Stimulated activated CD4-positive, alpha-beta T cell treated with anti-CD3 and anti-CD28 coated beads, Interleukin-12 subunit alpha, Interleukin-12 subunit beta, amount 100 ng/mL, for 48 hours (primary cell): ENCODE measurements at places on chromosomes 7 and 10.

GRCh38 chr10:6200734-6201515 is 1.8 kb upstream of the PFKFB3 start:
- DNase-seq = peak; percentile 21

GRCh38 chr10:119219871-119220270 is 12.5 kb downstream of the GRK5 start:
- no peak for DNase-seq

GRCh38 chr10:131354380-131354779 is 42.9 kb upstream of the TCERG1L start:
- DNase-seq = no peak

DNA sequence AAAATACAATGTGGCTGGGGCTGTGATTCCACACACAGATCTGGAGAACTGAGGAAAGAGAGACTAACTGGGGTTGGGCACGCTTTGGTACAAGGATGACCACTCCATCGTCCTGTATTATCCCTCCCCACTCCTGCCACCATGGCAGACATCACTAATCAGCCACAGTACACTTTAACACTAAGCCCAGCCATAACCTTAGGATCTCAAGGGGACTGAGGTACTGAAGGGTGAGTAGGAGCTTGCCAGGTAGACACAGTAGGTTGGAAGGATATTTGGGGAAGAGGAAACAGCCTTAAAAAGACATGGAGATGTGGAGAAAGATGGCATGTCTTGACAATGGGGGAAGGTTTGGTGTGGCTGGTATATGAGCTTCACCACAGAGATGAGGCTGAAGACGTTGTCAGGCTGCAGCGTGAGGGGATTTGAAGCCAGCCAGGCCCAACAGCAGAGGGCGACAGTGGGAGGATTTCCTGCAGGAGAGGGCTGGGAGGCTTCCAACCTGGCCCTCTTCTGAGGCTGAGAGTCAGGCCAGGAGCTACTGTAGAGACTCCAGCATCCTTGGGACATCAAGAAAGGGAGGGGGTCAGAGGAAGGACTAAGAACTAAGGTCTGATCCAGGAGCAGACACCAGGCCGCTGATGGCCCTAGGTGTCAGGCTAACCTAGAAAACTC is 58.6 kb upstream of the COL13A1 start:
- DNase-seq = no peak

DNA sequence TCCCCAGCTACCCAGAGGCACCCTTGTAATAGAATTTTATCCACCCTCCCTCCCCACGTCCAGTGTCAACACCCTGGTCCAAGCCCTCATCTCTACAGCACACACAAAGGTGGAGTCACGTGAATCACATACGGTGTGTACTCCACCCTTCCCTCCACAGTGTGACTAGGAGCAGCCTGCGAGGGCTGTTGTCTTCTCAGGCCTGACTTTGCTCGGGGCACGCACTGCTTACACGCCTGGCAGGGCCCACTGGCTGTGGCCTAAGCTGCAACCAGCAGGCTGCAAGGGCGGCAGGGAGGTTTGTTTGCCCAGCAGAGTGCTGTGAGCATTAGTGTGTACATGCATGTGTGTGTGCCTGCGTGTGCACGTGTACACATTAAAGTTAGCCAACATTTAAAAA is 93.7 kb downstream of the COBL start:
- DNase-seq = no peak

DNA sequence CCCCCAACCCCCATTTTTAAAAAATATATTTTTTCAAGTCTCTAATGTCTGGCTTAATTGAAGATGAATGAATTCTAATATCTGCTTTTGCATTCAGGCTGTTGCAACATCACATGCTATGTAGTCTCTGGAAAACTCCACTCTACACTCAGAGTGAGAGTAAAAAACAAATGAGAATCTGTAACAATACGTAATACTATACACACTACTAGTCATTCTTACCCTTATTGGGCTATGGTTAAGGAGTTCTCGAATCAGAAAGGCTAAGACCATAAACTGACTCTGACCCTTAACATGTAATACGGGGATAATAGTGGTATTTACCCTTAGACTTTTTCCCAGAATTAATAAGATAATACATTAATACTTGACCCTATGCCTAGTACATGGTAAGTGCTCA is 42.9 kb upstream of the TMEM168 start:
- DNase-seq = no peak

- no peak for DNase-seq
These were observed 51.5 kb downstream of the RSU1 start for GRCh38 chr10:16765509-16766375.

DNA sequence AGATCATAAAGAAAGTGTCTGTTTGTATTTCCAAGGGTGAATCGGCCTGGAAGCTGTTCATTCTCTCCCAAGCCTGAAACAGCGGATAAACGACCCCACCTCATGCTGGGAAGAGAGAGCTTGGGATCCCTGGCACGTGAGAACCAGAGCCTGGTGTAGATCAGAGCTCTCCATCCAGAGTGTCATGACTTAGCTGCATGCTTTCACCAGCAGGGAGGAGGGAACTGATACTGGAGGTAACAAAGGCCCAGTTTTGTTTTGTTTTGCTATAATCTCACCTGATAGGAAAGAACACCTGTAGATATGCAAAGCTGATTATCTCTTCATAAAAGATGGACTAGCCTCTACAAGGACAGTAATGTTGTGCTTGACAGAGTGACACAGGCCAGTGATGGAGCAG is 236.6 kb downstream of the POM121L12 start:
- DNase-seq = no peak

DNA sequence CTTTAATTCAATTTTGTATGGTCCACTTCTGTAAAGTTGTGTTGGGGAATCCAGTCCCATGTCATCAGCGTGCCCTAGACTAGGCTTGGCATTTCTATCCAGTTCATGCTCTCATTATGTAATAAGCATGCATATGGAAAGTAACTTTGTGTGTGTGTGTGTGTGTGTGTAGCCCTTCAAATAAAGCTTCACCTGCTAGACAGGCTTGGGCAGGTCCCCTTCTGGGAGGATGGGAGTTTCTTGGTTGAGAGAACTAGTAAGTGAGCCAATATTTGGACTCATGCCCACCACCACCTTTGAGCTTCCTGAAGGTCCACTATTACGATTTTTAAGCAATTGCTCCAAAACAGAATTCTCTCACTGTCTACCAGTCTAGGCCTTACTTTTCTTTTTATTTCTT is 6.9 kb downstream of the BZW2 start:
- no peak for DNase-seq

GRCh38 chr10:69885379-69886013 is 83.8 kb downstream of the COL13A1 start:
- no peak for DNase-seq
